ENCODE measurements at places on chromosomes 11 and 22.

GRCh38 chr11:17014321-17014832 is at the start of gene PLEKHA7:
Gene PLEKHA7, minus strand, starts transcription at chr11:17014414. Its CDS starts 13 bp downstream, at chr11:17014401.
- DNase-seq, result no peak

GRCh38 chr11:12629601-12630313 is 44.5 kb upstream of the TEAD1 start:
- no peak for DNase-seq

- no peak for DNase-seq
Measured at GRCh38 chr22:45316796-45317526, 7.2 kb downstream of the FAM118A start.

DNA sequence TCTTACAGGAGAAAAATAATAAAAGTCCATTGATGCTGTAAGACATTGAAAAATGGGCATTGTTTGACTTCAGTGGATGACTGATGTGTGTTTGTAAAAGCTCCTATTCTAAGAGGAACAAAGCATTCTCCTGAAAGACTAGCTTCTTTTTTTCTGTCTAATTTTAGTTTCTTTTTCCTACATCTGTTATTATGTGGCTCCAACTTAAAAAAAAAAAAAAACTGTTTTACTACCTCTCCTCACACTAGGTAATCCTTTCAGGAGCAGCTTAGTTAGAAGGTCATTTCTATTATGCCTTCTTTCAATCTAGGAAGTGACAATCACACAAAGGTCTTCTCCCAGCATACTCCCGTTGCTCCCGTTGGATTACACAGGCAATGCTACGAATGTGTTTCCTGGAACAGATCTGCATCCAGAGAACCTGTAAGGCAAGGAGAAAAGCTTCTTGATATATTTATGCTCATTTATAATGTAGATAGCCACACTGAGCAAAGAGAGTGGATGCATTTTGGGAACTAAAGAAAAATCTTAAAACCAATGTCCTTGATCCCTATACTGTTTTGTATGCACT is 595.1 kb upstream of the CCDC179 start:
- no peak for DNase-seq
